ENCODE measurements at places on chromosomes 6 and 20. TPM values are rescaled to one million over a fixed set of nuclear protein-coding genes. Genes with fewer than 3 reads are reported as not detected.
A peak's percentile ranks its signal among the peaks of the same experiment; 100 is the strongest.

- DNase-seq, result peak; percentile 46
Observed at GRCh38 chr6:122681705-122682104, 71.5 kb downstream of the PKIB start.

GRCh38 chr6:159978291-159979135 lies 9.6 kb downstream of the IGF2R start:
- DNase-seq, result no peak

DNA sequence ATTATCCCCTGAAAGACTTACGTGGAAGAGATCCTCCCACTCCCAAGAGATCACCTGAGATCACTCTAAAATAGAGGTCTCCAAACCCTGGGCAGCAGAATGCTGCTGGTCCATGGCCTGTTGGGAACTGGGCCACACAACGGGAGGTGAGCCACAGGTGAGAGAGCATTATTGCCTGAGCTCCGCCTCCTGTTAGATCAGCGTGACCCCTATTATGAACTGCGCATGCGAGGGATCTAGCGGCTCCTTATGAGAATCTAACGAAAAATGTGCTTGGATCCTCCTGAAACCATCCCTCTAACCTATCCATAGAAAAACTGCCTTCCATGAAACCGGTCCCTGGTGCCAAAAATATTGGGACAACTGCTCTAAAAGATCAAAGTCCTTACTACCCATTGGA lies 1057.4 kb downstream of the EPHA7 start:
- DNase-seq, result no peak

The RUNX2 gene
- total RNA-seq, result 0.24 TPM

DNA sequence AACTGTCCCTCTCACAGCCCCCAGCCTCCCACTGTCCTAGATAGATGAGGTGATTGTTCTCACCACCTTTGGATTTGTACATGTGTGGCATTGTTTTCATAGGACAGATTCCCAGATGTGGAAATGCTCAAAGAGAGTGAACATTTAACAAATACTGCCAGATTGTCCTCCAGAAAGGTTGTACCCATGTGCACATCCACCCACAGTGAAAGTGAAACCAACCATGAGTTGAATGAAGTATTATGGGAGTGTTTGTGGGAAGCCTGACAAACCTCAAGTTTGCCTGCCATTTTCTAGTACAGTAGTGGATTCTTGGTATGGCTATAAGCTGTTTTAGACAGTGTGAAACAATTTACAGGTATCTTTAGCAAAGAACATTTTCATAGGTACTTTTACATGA lies 42.7 kb downstream of the ANKRD6 start:
- peak; percentile 56 for DNase-seq

The PACSIN1 gene
- not detected for total RNA-seq
